Activated T-helper 2 cell treated with anti-CD3 and anti-CD28 coated beads, Interferon-gamma antibody, Interleukin-2, Interleukin-4, amounts not matched to agents 10 μg/mL and 5 μg/mL and 100 μg/mL, durations not matched to agents 14 hours and 24 hours and 36 hours (primary cell): ENCODE measurements at places on chromosomes 16 and 17.

- DNase-seq: no peak
Measured at GRCh38 chr16:79007614-79008013, 592.9 kb downstream of the MAF start.

- no peak for DNase-seq
Measured at GRCh38 chr16:51939378-51939871, 607.5 kb downstream of the TOX3 start.

GRCh38 chr16:82660075-82660645 is 33.4 kb downstream of the CDH13 start:
- no peak for DNase-seq

DNA sequence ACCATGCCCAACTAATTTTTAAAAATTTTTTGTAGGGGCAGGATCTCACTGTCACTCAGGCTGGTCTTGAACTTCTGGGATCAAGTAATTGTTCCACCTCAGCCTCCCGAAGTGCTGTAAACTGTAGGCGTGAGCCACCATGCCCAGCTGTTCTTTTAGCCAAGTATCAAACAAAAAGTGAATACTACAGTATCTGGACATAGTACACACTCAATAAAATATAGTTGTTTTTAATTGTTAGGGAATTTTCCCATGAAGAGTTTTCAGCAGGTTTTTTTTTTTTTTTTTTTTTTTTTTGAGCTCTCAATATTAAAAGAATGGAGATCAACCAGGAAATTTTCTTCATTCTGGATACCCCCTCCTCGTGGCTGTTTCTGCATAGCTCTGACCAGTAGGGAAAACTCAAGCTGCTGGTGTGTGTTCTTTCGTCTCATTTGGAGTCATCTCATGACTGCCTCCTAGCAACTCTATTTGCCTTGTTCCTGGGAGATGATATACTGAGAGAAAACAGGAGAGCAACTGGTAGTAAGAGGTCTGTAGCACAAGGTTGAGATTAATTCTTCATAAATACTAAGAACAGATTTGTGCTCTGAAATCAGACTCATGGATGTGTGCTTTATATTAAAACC is 16.5 kb upstream of the PHAF1 start:
- DNase-seq: no peak

DNA sequence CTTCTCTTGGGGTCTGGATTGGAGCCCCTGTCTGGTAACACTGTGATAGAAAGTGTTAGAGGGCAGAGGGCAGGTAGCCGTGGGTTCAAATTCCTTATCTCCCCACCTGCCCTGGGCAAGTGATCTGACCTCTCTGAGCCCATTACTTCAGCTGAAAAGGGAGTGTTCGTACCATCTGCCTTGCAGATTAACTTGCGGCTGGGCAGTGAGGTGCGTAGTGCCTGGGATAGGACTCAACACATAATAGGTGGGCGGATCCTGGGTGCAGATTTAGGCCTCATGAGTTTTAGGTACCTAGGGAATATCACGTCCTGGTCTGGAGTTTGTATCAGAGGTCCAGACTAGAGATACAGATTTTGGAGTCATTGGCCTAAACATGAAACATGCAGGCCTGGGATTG is 329.6 kb downstream of the CPPED1 start:
- DNase-seq: no peak
